ENCODE measurements at places on chromosomes 7 and 10.

- DNase-seq, result no peak
These were observed 125.1 kb downstream of the NT5C2 start for GRCh38 chr10:103067956-103068355.

DNA sequence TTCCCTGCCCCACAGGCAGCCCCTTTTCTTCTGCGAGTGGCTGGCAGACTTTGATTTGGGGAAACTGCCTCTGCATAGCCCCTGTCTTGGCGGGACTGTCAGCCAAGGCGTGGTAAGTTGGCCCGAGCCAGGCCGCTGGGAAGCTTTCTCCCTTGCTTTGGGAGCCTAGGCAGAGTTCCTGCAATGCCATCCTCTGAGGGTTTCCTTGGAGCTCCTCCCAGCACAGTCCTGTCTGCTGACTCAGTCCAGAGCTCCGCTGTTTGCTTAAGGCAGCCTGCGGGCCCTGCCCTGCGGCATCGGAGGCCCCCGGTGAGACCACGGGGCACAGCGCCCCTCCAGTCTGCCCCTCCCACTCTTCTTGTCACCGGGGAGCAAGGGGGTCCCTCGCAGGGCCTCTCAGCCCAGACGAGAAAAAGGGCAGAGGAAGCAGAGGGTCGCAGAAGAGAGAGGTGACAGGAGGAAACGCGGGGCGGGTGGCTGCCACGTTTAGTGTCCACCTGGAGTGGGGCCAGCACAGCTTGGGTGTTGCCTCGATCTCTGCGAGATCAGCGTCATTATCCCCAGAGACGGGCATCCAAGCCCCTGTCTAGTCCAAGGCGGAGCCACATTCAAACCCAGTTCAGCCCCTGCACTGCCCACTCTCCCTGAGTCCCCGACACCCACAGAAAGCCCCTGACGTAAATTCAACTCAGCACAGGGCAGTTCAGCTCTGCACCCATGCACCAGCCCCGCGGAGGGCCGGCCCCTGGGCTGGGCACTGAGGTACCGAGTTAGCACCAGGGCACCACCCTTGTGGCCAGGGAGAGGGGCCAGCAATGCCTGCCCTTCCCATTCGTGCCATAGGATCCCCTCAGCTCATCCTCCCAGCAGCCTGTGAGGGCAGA, 59.0 kb upstream of the CHST15 start:
- DNase-seq, result no peak

GRCh38 chr7:26857506-26858240, 6.7 kb downstream of the SKAP2 start:
- DNase-seq, result no peak

- DNase-seq, result no peak
These were observed 31.7 kb downstream of the MKX start for GRCh38 chr10:27713941-27714340.

- no peak for DNase-seq
These were observed 47.4 kb downstream of the ALOX5 start for GRCh38 chr10:45421221-45422097.

- DNase-seq, result no peak
These were observed 102.6 kb downstream of the GLI3 start for GRCh38 chr7:42134276-42134876.

DNA sequence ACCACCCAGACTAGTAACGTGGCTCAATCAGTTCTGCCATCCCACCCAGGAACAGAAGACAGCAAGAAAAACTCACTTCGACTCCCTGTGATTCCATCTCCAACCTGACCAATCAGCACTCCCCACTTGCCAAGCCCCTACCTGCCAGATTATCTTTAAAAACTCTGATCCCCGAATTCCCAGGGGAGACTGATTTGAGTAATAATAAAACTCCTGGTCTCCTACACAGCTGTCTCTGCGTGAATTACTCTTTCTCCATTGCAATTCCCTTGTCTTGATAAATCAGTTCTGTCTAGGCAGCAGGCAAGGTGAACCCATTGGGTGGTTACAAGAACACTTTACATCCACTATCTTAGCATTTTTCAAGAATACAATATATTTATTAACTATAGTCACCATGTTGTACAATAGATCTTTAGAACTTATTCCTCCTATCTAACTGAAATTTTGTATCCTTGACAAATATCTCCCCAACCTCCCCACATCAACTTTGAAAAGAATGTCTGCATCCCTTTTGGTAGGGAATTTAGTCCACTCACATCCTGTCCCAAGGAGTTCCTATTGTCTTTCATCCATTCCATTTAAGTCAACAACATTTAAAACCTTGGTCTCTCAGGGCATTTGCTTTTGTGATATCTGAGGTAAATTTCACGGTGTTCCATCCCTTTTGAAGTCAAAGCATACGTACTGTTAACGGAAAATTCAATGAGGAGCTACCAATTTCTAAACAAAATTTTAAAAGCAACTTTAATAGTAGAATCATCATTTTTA, 163.7 kb downstream of the MACC1 start:
- DNase-seq, result no peak

- no peak for DNase-seq
These were observed at the start of gene TLX1 for GRCh38 chr10:101130984-101131961. TLX1 (plus strand) TSS chr10:101131300; CDS start chr10:101131542, 242 bp downstream.

DNA sequence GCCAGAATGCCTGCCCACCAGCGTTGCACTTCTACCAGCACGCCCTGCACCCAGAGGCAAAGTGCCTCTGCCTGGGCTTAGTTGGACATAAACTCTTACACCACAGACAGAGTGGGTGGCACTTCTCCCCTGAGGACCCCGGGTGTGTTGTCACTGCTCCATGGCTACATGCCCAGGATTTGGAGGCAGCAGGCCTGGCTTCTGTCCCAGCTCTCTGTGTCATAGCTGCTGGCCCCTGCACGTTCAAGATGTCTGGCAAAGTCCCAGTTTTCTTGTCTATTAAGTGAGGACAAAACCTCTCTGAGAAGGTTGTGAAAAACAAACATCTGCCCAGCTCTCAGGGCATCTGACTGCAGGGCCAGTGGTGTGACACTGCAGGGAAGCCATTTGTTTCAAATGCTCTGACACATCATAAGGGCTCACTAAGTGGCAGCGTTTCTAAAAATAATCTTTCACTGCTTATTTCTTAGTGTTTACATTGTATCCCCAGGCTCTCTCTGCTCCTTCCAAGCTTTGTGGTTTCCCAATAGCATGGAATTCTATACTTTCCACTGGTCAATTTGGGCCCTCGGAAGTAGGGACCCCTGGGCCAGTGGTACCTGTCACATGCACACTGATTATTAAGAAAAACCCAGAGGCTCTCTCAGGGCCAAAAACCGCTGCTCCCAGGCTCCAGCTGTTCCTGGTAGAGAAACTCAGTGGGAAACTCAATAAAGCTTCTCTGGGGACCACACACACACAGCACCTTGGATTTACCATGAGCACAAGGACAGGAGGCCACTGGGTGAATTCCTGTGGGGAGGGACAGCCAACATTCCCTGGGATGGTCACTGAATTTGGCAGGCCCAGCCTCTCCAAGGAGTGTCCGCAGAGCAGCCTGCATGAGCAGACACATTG, 86.2 kb upstream of the ANLN start:
- DNase-seq, result no peak

GRCh38 chr10:113648478-113648877, 15.4 kb downstream of the NRAP start:
- no peak for DNase-seq

GRCh38 chr7:35729061-35729783, 34.3 kb upstream of the HERPUD2 start:
- no peak for DNase-seq

DNA sequence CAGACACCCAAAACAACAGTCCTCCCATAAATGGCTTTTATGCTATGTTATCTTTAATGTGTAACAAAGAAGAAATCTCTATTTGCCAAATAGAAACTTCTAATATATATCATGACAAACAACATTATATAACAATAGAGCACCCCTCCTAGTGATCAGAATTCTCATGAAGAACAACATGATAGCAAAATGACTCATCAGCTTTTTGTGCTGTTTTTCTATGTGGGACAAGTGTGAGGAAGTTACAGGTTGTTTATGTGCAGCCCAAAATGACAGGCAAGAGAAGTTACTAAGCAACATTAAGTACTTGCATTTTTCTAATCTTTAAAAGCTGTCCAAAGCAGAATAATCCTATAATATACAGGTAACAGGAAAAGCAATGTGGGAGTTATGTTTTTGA, 7.7 kb downstream of the DGKB start:
- DNase-seq, result no peak

DNA sequence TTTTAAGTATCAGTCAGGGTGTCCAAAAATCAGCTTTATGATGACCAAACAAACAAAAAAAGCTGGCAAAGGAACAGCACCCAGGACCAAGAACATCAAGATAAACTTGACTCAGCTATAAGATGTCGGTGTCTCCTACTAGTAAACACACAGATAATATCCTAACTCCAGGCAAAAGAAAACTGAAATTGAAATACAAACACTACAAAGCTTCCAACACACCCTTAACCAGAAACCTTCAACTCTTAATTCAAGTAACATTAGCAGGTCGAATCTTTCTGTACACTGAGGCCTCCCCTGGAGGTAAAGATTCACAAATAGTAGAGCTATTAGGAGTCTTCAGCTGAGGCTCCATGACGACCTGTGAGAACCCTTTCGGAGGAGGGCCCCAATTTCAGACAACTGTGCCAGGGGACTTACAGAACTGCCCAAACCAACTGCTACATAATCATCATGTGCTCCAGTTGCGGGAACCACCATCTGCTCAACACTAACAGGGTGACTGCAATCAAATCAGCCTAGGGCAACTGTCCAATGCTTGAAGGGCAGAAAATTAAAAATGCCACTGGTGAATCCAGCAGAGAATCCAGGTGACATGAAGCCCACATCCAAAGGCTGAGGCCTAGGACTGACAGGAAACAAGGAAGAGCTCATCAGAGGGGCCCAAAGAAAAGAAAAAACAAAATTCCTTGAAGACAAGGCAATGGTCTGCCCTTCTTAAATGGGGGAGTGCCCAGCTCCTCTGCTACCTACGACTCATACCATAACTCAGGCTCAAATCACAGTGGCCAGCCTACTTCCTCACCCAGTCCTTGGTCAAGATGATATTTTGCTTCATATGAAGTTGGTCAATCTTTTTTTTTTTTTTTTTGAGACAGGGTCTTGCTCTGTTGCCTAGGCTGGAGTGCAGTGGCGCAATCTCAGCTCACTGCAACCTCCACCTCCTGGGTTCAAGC, 20.0 kb downstream of the XPNPEP1 start:
- DNase-seq, result no peak

DNA sequence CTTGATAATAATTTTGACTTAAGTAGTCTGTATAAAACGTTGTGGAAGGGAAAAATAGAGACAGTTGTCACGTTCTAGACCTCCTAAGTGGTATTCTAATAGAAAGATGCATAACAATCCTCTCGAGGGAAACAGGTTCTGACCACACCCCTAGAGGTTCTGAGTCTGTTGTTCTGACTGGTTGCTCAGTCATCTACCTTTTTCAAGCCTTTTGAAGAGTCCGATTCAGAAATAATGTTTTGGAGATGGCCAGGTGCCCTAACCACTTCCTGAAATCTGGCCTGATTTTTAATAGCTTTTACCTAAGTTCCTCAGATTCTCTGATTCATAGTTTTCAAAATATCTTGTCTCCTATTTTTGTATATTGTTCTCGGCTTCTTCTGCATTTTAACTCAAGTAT, 175.6 kb downstream of the HDAC9 start:
- no peak for DNase-seq
